SW 1271 (cell line): ENCODE measurements at places on chromosomes 11 and 22.

GRCh38 chr11:66495401-66495854 is 15.0 kb upstream of the BBS1 start:
- DNase-seq, result no peak

DNA sequence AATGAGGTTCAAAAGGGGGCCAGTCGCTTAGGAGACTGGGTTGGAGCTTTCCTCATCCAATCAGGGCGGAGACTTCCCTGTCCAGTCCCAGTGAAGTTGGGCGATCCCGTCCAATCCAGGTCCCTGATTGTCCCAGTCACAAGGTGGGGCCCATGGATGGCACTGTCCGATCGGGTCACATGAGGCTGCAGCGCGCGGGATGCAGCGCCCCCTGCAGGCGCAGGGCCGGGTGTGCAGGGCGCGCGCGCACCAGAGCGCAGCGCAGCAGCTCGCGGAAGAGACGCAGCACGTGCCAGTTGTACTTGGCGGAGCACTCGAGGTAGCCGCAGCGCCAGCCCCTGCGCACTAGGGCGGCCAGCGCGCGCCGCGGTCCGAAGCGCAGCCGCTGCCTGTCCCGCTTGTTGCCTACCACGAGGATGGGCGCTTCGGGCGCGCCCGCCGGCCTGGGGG is 2.3 kb downstream of the RASL10A start:
- peak; percentile 11 for DNase-seq

DNA sequence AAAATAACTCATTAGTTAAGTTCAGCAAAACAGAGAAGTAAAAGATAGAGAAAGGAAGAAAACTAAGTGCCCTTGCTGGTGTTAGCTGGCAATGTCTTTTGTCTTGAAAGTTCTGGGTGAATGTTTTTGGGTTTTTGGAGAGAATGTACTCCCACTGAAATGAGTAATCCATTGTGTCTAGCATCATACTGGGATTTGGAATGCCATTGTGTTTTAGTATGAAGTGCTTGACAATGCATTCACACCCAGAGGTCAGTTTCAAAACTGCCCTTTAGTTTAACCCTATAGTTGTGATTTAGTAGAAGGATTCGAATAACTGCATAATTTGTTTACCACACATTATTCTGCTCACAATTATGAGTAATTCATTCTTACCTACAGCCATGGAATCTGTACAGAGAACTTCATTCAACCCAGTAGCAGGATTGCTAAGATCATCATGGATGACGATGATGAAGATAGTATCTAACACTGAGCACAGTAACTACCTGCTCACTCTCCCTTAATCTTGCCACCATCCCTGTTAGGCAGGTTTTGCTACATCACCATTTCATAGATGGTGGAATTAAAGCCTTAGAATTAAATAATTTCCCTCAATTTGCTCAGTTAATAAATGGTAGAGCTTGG is 33.9 kb downstream of the MAML2 start:
- no peak for DNase-seq

DNA sequence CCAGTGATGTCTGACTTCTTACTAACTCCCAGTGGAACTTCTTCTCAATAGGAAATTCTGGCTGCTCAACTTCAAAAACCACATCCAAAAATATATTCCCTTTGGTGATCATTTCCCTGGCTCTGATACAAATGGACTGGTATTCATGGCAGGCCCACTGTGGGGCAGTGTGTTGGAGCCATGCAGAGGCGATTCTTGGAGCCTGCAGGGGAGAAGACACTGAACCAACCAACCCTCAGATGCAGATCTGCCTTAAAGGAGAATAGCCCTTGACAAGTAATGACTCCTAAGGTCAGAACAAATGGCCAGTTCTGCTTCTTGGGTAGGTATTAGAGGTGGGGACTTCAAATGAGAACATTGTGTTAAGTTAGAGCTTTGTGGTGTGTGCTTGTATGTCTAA is 12.2 kb downstream of the OR4D9 start:
- DNase-seq, result no peak

GRCh38 chr11:83456566-83456965 is 170.4 kb upstream of the CCDC90B start:
- DNase-seq, result no peak

DNA sequence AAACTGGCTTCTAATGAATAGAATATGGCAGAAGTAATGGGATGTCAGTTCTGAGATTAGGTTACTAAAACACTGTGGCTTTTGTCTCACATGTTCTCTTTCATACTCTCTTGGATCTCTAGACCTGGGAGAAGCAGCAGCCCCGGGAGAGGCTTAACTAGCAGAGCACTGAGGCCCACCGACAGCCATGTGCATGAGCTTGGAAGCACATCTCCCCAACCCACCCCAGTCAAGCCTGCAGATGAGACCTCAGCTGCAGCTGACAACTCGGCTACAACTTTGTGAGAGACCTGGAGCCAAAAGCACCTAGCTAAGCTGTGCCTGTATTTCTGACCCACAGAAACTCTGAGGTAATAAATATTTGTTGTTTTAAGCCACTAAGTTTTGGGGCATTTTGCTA is 100.8 kb downstream of the TRIM29 start:
- DNase-seq, result no peak

GRCh38 chr11:72955466-72955865 is 141.3 kb downstream of the ATG16L2 start:
- no peak for DNase-seq

GRCh38 chr11:64120951-64121569 is 44.9 kb downstream of the MACROD1 start:
- DNase-seq, result no peak

DNA sequence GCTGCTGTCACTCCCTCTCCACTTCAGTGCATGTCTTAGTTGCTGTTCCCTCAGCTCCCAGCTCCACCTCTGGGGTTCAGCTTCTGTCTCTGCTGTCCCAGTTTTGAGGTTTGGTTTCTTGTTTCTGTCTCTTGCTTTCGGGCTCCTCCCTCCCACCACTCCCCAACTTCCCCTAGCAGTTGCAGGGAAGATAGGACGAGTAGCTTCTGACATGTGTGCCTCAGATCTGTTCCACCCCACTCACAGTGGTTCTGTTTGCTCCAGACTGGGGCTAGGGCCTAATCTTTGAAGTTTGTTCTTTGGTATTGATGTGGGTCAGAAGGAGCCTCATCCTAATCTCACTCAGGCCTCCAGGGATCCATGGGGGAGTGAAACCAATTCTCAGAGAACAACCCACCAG is 2.6 kb upstream of the RRM1 start:
- DNase-seq, result no peak

DNA sequence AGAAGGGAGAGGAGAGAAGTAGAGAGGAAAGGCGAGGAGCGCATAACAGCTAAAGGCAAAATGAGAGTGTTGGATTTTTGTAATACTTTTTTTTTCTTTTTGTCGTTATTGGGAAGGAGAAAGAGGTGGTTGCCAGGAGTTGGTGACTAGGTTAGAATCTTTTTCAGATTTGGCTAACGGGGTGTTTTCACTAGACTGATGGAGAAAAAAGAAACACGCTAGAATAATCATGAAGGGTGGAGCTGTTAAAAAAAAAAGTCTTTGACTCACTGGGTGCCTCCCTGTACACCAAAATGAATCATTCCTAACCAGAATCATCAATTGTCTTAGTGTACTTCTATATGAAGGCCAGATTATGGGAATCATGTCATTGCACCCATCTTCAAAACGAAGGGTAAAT is 12.7 kb downstream of the BLID start:
- DNase-seq, result no peak

DNA sequence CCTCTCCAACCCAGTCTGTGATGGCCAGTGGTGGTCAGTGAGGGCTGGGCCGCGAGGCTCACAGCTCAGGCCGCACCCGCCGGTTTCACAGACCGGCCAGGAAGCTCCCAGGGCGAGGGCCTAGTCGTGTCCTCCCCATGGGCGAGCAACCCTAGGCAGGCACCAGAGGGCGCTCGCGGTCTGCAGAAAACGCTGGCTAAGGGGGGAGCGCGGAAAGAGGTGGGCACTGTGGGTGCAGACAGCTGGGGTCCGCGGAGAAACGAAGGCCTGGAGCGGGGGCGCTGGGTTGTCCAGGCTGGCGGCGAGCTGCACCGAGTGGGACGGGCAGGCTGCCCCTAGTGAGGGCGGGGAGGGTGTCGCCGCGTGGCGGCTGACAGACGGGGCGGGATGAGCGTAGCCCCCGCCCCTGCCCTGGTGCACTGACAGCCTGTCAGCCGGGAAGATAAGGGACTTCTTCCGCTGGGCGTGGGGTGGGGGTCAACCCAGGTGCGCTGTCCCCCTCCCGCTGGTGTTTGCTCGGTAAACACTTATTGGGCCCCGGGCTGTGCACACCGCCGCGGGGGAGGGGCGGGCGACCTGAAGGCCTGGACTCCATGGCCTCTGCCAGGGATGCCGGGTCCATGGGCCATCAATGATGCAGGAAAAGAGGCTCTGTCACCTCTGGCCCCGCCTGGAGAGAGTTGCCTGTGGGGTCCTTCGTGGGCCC is 7.5 kb downstream of the GP1BB start:
- DNase-seq, result peak; percentile 45

DNA sequence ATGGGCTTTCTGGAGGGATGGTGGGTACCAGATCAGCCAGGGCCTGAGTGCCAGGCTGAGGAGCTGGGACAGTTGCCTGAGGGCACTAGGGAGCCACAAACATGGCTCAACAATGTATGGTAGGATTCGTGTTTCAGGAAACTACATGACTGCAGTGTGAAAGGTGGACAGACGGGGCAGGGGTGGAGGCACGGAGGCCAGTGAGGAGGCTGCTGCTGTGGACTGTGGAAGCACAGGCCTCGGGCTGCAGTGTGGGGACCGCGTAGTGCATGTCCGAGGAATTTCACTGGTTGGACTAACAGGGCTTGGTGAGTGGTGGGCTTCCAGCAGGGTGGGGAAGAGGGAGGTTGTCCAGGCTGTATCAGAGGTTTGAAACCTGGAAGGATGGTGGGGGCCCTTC is 7.8 kb downstream of the P2RY2 start:
- DNase-seq, result no peak

GRCh38 chr11:8829556-8829955 is 81.4 kb upstream of the AKIP1 start:
- no peak for DNase-seq

- no peak for DNase-seq
These were observed 14.6 kb upstream of the ARHGEF17 start for GRCh38 chr11:73293356-73293936.

GRCh38 chr11:26976389-26976788 is 17.5 kb upstream of the FIBIN start:
- no peak for DNase-seq

DNA sequence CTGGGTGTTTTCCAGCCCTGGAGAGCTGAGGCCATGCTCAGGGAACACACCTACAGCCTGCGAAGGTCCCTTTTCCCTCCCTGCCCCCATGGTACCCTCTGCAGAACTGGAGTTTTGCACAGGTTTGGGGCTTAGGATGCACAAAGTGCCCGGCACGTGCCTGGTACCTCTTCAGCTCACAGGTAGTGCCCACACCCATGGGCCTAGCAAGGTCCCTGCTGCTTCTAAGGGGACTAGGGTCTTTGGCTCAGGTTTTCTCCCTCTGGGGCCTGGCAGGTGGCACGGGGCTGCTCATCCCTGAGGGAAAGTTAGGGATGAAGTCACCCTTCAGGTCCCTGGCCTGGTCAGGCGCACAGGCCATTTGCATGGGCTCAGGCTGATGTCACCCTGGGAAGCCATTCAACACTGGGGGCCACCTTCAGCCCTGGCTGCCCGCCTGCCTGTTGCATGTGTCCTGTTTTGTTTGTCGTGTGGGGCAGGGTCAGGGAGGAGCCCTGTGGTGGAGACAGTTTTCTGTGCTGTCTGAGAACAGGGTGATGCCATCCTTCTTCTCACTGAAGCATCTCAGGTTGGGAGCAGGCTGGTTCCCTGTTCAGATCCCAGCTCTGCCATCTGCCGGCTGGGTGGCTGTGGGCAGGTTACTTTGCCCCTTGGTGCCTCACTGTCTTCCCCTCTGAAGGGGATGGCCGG is 68.3 kb upstream of the CRYBB3 start:
- no peak for DNase-seq

GRCh38 chr22:49155770-49156580 is 671.7 kb downstream of the BRD1 start:
- no peak for DNase-seq

DNA sequence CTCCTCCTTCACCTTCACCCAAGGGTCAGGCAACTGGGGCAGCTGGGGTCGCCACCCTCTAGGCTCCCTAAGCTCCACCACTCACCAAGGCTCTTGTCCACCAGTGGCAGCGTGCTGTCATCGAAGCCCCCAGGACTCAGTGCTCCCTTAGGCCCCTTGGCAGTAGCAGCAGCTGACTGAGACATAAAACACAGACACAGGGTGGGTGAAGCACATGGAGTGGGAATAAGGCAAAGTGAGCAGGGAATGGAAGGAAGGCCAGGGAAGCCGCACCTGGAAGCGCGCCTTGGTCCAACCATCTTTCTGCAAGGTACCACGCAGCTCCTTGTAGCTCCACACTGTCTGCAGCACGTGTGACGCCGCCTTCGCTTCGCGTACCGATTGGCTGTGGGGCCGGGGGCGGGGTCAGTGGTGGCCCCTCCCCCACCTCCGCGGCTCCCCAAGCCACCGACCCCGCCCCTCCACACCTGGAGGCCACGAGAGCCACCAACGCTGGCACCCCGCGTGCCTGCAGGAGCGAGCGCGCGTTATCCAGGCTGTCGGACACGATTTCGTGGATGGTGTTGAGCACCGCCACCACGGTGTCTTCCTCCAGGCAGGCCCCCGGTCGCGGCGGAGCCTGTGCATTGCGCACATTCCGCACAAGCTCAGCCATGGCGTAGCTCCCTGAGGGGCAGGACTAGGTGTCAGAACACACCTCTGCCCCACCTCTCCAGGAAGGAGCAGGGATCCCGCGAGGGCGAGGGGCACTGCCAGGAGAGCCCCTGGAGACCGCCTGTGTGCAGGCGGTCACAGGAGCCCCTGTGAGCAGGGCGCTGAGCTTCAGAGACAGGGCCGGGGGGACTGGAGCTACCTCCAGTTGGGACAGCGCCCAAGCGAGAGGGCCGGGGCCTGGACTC is 31.3 kb upstream of the TXNRD2 start:
- no peak for DNase-seq

- DNase-seq, result no peak
These were observed 108.9 kb downstream of the MORC2 start for GRCh38 chr22:30859714-30860095.

- no peak for DNase-seq
These were observed 100.5 kb downstream of the ZBTB16 start for GRCh38 chr11:114159802-114160632.

- no peak for DNase-seq
These were observed 5.4 kb downstream of the PCF11 start for GRCh38 chr11:83162377-83162776.

- no peak for DNase-seq
These were observed 503.8 kb downstream of the BRD1 start for GRCh38 chr22:49323751-49324415.

GRCh38 chr11:88016392-88017170 is 158.7 kb downstream of the RAB38 start:
- peak; percentile 82 for DNase-seq

DNA sequence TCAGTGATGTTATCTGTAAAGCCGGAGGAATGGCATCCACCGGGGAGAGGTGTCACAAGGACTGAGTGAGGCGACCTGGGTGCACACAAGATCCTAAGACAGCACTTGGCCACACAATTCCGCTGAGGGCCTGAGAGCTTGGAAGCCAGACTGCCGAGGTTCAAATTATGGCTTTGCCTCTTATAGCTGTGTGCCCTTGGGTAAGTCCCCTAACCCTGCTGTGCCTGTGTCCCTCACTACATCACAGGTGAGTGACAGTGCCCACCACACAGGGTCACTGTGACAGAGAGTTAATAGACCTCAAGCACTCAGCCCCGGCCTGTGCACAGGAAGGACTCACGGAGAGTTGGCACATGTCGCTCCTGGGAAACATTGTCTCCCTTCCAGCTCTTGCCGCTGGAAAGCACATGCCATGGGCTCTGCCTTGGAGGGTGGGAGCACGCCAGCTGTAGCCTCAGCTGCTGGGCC is 592 bp downstream of the RHOD start:
- DNase-seq, result no peak

GRCh38 chr11:131579932-131580387 is 209.5 kb downstream of the NTM start:
- no peak for DNase-seq
